ENCODE measurements at places on chromosomes 5 and 9.

DNA sequence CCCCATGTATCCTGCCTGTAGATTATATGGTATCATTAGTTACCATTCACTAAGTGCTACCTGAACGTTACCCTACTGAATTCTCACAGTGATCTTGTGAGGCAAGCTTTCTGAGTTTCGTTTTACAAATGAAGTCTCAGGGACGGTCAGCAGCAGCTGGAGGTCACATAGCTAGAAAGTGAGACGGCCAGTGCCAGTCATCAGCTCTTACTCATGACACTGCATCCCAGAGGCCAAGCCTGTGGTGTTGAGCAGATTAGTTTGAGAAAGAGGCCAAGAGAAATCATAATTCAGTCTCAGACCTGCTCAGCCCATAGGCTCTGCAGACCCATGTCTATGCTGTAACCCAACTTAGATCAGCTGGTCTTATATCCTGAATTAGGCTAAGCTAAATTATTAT, 95.7 kb upstream of the EGFLAM start:
- DNase-seq = no peak

DNA sequence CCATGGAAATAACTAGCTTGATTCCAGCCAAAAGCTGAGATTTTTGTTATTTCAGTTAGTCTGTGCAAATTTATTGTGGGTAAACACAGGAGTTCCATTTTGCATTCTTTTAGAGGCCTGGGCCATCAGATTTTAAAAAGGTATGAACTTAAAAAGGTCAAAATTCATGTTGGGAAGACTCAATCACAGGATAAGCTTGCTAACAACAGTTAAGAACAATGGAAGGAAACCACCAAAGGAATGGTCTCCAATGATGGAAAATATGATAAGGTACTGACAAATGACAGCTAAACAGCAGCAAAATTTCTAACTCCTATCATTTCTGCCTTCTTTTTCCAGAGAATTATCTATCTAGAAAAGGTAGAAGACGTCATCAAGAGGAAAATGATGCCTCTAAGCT, 16.0 kb downstream of the ABITRAM start:
- DNase-seq = no peak

- DNase-seq = no peak
Measured at GRCh38 chr5:160251406-160252155, 22.3 kb downstream of the FABP6 start.

DNA sequence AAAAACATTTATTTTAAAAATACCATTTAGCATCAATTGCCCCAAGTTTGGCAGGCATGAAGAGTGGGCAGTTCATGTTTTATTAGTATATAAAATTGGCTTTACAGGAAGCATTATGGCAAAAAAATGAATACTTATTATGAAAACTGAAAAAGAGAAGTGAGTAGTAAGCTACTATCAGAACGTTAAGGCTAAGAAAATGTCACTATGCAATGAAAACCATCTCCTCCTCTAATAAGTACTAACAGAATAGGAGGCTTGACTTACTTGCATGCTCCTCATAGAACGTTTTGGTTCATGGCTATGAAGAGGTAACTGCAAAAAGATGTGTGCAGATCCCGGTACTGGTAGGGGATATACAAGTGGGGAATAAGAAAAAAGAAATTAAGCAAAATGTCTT, 23.6 kb downstream of the TICAM2 start:
- no peak for DNase-seq

- DNase-seq = no peak
Measured at GRCh38 chr9:136228107-136228875, 17.3 kb downstream of the QSOX2 start.

DNA sequence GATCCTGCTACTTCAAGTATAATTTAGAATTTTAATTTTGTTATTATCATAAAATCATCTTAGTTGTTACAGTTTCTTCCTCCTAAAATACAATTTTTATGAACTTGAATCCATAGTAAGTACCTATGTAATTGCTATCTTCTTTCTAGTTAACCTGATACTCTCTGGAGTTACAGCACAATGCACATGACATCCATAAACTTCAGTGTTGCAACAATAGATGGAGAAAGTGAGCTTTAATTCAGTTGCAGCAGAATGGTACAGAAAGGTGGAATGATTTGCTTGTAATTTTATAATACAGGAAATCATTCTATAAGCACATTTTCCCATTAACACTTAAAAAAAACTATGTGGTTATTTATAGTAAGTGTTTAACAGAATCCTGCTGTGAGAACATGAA, 372.0 kb downstream of the CDH9 start:
- no peak for DNase-seq

GRCh38 chr9:82891321-82891720, 171.6 kb downstream of the RASEF start:
- no peak for DNase-seq

DNA sequence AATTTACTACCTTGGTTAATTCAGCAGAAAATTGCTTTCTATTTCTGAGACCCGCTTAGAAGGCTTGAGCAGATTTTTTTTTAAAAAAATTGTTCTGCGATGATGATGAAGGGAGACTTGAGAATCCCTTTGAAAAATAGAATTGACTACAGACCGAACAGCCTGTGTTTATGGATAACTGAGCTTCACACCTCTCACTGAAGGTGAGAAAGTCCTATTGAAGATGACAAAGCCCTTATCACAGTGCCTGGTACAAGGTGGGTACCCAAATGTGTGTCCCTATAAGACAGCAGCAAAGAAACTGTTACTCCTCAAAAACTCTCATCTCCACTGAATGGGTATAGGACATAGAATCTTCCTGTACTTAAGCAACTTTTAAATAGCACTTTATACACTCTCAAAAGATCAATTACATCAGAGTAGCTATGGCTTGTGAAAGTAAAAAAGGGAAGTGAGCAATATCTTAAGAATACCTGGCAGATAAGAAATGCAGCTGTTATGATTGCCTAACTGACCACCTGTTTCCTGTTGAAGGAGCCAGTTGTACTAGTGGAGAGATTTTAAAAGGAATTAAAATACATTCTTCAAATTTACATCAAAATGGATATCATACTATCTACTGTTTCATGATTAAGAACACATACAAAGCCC, 419.7 kb downstream of the CHSY3 start:
- no peak for DNase-seq

DNA sequence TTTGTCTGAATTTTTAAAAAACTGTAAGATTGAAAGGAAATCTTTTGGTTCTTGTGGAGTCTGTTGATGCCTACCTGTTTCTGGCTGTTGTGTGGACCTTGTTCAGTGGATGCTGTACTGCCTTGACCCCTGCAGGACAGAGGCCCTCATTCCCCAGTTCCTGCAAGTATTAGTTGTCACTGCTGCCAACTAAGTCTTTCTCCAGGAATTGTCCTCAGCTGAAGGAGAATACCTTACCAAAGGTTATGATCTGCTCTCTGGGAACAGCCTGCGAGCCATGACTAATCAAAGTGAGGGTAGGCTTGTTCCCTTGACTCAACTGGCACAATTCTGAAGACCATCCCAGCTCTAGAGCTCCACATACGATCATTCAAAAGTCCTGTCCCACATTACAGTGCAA, 145.3 kb upstream of the FST start:
- no peak for DNase-seq

DNA sequence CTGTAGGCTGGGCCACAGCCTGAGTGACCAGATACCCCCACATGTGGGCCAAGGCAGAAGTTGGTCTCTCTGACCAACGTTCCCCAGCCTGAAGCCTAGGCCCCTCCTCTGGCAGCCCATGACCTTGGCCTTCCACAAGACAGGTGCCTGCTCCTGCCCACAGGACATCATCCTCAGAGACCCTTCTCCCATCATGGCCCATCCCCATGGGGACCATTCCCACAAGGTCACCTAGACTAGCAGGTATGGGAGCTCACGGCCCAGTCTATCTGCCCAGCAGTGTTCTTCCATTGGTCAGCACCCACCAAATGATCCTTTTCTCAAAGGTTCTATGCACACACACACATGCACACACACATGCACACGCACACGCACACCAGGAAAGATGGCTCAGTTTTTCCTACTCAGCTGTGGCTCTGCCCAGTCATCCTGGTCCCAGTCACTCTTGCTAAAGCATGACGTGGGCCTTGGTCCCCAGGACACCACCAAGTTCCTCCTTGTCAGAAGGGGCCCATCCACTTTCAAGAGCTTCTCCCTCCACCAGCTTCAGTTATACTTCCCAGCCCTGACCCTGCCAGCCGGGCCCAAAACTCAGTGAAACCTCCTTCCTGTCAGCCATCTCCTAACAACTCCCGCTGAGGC, 65.4 kb downstream of the PAX5 start:
- DNase-seq = no peak

GRCh38 chr5:131386779-131387178, 122.9 kb downstream of the CDC42SE2 start:
- no peak for DNase-seq

DNA sequence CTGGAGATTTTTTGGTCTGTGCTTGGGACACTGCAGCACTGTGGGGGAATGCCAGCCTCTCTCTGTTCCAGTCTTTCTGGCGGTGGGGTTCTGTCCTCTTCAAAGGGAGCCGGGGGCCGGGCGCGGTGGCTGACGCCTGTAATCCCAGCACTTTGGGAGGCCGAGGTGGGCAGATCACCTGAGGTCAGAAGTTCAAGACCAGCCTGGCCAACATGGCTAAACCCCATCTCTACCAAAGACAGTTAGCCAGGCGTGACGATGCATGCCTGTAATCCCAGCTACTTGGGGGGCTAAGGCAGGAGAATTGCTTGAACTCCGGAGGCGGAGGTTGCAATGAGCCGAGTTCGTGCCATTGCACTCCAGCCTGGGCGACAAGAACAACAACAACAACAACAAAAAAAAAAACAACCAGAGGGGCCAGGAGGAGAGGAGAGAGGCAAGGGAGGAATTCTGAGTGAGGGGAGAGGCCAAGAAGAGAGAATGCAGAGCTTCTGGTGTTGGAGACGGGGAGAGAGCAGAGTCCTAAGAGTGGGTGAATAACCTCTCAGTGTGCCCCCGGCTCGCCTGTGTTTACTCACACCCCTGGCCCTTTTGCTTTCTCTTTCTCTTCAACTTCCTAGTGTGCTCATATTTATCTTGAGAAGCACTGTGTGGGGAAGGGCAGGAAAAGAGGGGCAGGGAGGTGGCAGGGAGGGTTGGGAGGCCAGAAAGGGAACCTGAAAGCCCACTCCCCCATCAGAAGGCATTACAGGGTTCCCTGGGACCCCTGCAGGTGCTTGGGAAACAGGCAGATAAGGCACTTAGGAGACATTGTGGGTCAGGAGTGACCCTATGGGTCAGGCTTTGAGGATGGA, 3.2 kb upstream of the SET start:
- DNase-seq = no peak

GRCh38 chr9:83473488-83473971, 64.7 kb downstream of the FRMD3 start:
- no peak for DNase-seq

GRCh38 chr5:79002374-79002773, 17.3 kb upstream of the ARSB start:
- DNase-seq = no peak

DNA sequence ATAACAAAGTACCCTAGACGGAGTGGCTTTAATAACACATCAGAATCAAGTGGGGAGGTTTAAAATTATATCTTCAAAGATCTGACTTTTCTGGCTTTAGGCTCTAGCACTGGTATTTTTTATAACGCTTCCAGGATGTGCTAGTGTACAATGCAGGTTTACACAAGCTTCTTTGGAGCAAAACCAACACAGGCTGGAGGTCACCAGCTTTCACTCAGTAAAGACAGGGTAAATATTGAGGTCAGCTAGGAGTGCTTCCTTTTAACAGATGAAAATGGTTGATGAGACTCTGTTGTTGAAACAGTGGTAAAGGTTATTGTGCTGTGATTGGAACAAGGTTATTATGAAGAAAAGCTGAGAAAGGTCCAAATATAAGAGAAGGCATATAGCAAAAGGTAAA, 414.2 kb downstream of the TAF11L14 start:
- DNase-seq = no peak

GRCh38 chr9:112558978-112559377, 72.4 kb downstream of the KIAA1958 start:
- no peak for DNase-seq

DNA sequence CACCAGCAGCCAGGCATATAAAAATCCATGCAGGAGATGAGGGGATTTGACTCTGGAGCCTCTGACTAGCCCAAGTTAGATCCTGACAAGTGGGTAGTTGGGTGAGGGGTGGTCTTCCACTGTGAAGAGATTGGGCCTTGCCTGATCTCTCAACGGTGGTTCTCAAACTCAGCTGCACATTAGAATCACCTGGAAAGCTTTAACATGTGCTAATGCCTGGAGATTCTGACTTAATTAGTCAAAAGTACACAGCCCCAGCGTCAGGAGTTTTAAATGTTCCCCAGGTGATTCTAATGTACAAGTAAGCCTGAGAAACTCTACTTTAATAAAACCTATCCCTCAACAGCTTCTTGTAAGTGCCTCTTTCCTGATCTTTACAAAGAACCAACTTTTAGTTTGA, 57.5 kb downstream of the GCNT4 start:
- no peak for DNase-seq

DNA sequence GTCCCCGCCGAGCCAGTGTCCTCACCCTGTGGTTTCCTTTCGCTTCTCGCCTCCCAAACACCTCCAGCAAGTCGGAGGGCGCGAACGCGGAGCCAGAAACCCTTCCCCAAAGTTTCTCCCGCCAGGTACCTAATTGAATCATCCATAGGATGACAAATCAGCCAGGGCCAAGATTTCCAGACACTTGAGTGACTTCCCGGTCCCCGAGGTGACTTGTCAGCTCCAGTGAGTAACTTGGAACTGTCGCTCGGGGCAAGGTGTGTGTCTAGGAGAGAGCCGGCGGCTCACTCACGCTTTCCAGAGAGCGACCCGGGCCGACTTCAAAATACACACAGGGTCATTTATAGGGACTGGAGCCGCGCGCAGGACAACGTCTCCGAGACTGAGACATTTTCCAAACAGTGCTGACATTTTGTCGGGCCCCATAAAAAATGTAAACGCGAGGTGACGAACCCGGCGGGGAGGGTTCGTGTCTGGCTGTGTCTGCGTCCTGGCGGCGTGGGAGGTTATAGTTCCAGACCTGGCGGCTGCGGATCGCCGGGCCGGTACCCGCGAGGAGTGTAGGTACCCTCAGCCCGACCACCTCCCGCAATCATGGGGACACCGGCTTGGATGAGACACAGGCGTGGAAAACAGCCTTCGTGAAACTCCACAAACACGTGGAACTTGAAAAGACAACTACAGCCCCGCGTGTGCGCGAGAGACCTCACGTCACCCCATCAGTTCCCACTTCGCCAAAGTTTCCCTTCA, 1.4 kb downstream of the GLIS3 start:
- no peak for DNase-seq

DNA sequence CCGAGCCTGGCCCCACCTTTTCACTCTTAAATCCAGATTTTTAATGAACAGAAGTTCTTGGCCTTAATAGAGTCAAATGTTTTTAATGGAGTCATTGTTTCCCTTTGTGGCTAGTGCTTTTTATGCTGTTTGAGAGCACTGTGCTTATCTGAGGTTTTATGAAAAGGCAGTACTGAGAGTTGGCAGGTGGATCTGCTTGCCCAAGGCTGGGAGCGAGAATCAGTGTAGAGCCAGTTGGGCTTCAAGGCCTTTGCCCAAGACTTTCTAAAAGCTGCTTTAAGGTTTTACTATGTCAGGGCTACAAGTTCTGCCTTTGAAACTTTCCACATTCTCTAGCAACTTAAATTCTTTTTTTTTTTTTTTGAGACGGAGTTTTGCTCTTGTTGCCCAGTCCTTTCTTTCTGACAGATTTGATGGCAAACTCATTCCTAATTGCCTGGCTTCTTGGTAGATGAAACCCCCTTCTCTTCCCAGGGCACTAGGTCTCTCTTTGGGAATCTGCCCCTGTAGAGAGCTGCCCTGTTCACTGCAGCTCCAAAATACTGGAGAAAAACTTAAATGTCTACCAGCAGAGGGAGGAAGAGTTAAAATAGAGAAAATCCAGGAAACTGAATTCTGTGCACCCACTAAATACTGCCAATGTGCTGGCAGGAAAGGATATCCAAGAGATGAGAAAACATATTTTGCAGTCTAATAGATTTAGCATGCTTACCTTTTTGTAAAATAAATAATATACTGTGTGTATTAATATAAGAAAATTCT, 36.9 kb upstream of the CDK20 start:
- DNase-seq = no peak
